ENCODE measurements at places on chromosomes 7 and 10.
A peak's percentile ranks its signal among the peaks of the same experiment; 100 is the strongest.

DNA sequence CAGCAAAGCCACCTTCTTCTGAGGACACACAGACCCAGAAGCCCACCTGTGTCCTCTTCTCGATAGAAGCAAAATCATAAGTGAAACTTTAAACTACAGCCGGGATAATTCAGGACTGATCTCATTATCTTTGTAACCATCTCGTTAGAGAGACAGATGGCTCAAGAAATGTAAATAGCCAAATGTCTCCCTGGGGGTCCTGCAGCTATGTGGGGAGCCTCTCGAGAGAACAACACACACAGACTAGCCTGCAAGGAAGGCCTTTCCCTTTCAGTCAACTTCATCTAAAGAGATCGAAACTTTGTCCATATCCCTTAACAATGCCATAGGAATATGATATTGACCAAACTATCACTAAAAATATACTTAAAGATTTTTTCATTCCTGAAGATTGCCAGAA is 93.5 kb downstream of the VWC2 start:
- no peak for DNase-seq

GRCh38 chr10:111203615-111204014 is 126.8 kb downstream of the ADRA2A start:
- DNase-seq, result no peak

- DNase-seq, result peak; percentile 29
Measured at GRCh38 chr10:102714621-102715455, at the start of gene SFXN2. SFXN2 (plus strand) TSS chr10:102714636; CDS start chr10:102726637, 12,001 bp downstream.

- DNase-seq, result no peak
Measured at GRCh38 chr7:142337054-142338001, 79.5 kb upstream of the PRSS58 start.

- no peak for DNase-seq
Measured at GRCh38 chr10:59580026-59580863, 129.4 kb downstream of the SLC16A9 start.

DNA sequence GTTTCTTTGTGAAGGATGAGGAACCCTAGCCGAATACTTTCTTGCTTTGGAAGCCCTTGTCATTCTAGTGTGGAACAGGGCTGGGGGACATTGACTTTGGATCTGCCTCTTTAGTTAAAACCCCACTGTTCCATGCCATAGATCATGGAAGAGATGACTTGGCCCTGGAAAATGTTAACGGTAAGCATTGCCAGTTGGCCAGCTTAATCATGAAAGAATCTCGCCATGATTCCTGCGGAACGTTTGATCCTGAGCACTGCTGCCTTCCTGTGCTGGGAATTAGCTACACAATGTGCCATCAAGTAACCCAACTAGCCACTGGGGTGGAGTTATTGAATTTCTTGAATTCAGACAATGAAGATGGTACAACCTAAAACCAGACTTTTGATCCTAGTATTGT is 177.6 kb upstream of the FZD8 start:
- DNase-seq, result no peak

- no peak for DNase-seq
Measured at GRCh38 chr10:114471906-114472876, 67.9 kb upstream of the AFAP1L2 start.

GRCh38 chr7:31974351-31974750 is 95.9 kb downstream of the PDE1C start:
- DNase-seq, result no peak

- DNase-seq, result no peak
Measured at GRCh38 chr7:6198689-6199595, 73.5 kb downstream of the CYTH3 start.

- DNase-seq, result no peak
Measured at GRCh38 chr7:41156268-41156667, 546.6 kb downstream of the INHBA start.

DNA sequence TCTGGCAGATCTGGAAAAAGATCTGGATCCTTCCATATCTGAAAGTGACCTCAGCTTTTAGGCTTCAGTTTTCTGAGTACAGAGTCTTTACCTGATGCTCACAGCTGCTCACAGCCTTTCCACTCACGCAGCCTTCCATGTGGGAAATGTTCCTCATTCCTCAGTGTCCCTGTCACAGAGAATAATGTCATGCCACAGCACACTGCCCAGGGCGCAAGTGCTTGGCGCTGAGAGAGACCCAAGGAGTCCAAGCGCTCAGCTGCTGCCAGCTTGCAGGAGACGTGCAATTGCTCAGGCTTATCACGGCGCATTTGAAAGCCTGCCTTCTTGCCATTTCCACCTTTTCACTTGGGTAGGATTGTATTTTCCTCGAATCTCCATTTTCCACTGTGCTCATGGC is 271.9 kb upstream of the MKI67 start:
- DNase-seq, result no peak

DNA sequence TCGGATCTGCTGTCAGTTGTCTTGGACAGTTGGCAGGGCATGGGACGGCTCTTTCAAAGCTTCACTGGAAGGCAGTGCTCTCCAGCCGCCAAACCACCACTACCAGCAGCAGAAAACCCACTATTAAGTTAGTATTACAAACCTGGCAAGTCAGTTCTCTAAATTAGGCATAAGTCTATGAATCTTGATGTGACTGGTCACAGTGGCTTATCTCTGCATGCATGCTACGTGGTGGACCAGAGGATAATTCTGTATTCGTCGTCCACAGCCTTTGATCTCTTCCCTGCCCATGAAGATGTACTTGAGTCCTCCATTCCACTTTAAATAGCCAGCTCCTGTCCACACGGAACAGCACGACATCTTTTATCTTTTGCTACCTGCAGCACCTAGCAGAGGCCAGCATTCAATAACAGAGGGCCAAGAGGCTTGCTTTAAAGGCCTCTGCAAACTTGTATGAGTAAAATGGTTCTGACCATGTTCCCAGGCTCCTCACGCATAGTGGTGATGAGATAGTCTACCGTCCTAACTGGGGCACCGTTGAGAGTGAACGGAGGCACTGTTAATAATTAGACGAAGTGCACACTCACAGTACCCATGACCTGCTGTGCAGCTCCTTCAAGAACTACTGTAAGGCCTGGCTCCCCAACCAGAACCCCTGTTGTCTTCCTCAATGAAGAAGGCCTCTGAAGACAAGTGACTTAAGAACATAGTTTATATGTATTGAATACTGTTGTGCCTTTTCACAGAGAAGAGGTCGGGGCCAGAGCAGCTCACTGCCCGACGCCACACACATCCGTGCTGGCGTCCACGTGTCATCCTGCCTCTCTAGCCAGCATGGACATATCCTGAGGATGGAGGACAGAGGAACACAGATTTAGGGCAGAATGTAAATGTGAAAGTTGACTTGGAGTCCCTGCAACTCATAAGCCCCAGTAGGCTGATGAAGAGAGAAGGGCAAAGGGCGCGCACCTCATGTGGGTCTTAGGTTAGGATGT is 1.0 kb downstream of the GPR146 start:
- no peak for DNase-seq
